ENCODE measurements at places on chromosomes 12 and 14.

- DNase-seq = no peak
Observed at GRCh38 chr12:91413581-91414546, 231.2 kb upstream of the DCN start.

GRCh38 chr12:53564278-53564677 lies 57.0 kb upstream of the NPFF start:
- DNase-seq = no peak

DNA sequence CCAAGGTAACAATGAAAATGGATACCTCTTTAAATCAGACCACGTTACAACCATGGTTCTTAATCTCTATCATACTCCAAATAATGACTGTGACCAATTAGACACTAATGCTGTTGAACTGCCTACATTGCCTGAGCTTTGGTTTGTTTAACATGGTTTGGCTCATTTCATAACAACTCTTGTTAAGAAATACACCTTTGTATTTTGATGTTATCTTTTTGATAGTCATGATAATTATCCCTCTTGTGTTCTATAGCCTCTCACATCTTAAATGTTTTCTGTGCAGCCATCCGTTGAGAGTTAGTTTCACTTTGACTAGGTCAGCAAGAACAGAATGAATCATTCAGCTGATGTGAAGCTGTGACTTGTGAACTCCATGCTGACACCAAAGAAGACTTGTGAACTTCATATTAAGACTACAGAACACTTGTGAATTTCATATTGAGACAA lies 75.5 kb upstream of the RERGL start:
- no peak for DNase-seq

DNA sequence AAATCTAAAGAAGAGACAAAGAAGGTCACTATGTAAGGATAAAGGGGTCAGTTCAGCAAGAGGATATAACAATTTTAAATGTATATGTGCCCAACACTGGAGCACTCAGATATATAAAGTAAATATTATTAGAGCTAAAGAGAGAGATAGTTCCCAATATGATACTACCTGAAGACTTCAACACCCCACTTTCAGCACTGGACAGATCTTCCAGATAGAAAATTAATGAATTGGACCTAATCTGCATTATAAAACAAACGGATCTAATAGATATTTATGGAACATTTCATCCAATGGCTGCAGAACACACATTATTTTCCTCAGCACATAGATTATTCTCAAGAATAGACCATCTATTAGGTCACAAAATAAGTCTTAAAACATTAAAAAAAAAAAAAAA lies 24.1 kb upstream of the SRGAP1 start:
- no peak for DNase-seq

- no peak for DNase-seq
Observed at GRCh38 chr12:90029317-90029716, 320.7 kb upstream of the ATP2B1 start.

- DNase-seq = no peak
Observed at GRCh38 chr12:25829192-25829591, 129.3 kb upstream of the RASSF8 start.

DNA sequence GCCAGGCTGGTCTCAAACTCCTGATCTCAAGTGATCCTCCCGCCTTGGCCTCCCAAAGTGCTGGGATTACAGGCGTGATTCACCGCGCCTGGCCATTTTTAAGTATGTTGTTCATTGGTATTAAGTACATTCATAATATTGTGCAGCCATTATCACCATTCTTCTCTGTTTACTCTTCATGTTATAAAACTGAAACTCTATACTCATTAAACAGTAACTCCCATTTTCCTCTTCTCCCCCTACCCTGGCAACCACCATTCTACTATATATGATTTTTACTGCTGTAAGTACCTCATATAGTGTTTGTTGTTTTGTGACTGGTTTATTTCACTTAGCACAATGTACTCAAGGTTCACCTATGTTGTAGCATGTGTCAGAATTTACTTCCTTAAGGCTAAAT lies 23.1 kb downstream of the METAP2 start:
- no peak for DNase-seq

DNA sequence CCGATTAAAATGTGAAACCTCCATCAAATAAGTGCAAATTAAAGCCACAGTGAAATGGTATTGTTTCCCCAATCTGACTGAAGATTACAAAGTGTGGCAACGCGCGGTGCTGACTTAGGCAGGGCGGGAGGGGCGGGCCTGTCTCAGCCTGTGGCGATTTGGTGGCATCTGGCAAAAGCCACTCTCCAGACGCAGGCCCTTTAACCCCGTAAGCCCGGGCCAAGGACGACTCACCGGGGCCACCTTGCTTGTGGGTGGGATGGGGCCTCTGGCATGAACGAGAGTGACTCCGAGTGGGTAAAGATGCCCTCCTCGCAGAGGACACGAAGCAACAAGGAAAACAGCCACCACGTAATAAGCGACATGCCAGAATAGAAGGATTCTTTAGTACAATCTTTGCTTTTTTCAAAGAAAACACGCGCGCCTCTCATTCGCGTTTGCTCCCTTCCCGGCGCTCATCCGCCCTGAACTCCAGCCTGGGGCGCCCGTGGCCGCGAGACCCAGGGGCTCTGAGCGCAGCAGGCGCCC lies 815 bp downstream of the DEGS2 start:
- no peak for DNase-seq

DNA sequence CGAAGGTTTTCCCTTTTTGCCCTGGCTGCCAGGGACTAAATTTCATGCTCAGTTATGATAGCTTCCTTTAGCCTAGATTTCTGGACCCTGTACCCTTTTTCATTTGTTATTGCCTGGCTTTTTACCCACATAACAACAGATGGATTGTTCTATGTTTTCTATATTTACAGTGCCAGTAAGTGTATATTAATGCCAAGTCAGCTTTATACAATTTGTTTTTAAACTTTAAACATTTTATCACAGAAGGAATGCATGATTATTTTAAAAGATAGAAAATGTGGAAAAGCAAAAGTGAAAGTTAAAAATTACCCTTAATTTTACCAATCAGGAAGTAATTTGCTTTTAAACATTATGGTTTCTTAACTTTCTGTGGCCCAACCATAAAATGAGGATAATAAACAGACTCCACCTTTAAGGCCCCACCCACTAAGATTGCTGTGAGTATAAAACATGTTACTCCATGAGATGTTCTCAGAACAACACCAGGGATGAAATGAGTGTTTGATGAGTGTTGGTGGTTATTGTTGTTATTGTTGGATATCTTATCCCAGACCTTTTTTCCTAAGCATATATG lies 496.8 kb downstream of the EGLN3 start:
- DNase-seq = no peak

GRCh38 chr12:117261247-117261646 lies 71.0 kb upstream of the FBXO21 start:
- DNase-seq = no peak

DNA sequence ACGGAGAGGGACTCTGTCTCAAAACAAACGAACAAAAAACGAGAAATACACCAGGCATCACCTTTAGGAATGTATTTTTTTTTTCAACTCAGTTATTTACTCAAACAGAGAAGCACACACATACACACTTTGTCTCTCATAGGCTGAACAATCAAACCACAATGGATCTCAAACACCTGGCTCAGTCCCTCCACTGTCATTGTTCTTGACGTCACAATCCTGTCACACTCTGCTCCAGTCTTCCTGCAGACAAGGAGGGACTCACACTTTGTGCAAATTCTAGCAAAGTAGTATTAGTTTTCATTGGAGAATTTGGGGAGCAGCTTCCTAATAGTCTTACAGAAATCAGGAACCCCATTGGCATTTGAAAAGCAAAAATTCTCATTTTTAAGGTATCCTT lies 727.8 kb downstream of the BCL11B start:
- no peak for DNase-seq

- no peak for DNase-seq
Observed at GRCh38 chr12:93922583-93923006, 225.8 kb upstream of the PLXNC1 start.

- DNase-seq = no peak
Observed at GRCh38 chr12:54002278-54002914, 2.4 kb downstream of the HOXC9 start.
